Activated T-helper 9 cell treated with anti-CD3 and anti-CD28 coated beads, Interleukin-2, amount 50 U/mL, for 16 hours (primary cell): ENCODE measurements at places on chromosomes 7 and 10.

GRCh38 chr7:134527979-134528371 is 608 bp downstream of the AKR1B10 start:
- DNase-seq: no peak

DNA sequence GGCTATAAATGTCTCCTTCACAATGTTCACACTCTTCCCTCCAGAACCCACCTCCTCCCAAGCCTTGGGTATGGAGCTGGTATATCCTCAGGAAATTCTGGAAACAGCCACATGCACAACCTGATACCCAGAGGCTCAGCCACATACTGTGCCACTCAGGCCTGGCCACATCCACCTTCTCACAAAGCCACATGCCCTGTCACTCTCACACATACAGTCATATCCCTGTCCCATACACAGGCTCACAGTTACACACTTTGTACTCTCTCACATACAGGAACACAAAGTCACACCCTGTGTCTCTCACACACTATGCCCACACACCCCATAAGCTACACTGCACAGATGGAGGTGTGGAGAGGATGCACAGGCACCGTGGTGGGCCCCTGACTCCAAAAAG is 10.1 kb downstream of the KCNIP2 start:
- DNase-seq: no peak

GRCh38 chr10:126924180-126924914 is 19.1 kb downstream of the DOCK1 start:
- no peak for DNase-seq

DNA sequence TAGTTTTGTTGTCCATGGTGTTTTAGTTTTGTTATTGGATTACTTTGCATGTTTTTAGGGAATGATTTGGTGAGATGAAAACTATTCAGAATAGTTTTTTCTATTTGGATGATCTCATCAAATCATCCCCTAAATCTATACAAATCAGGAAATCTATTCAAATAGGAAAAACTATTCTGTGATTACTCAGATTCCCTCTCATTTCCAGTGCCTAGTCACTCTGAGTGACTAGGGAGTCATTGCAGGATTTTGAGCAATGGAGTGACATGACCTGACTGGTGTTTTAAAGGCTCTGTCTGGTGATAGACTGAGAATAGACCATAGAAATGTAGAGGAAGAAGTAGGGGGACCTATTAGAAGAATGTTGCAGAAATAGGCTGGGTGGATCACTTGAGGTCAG is 72.4 kb downstream of the TPST1 start:
- DNase-seq: no peak

DNA sequence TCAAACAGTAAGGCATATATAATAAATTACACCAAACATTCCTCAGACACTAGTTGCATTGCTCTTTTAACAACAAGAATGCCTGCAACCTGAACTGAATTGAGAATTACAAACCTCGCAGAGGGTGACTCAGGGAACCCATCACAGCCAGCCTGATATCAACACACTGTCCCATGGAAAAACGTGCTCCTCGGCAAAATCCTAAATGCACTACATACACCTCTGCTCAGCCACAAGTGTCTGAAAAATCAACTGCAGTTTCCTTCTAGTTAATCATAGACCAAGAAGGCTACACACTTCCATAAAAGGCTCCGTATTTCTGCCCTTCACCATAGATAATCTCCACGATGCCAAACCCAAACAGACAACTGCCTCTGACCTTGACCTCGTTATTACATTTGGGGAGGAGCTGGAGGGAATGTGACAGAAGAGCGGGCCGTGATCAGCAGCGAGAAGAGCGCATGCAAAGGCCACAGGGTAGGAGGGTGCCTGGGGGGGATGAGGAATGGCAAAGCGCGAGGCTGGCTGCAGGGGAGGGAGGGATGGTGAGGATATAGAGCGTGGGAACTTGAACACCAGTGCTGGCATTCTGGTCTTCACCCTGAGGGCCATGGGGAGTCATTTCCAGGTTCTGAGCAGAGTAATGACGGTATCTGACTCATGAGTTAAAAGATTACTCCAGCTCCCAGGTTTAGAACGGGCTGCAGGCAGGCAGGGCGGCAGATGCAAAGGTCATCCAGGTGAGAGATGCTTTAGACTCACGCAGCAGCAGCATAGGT is 201.9 kb upstream of the FRMD4A start:
- no peak for DNase-seq

- no peak for DNase-seq
These were observed 89.0 kb downstream of the NKX6-2 start for GRCh38 chr10:132696728-132697577.

GRCh38 chr7:149732611-149733010 is 40.8 kb downstream of the ZNF467 start:
- no peak for DNase-seq

GRCh38 chr10:52639652-52640051 is 132.9 kb downstream of the MBL2 start:
- no peak for DNase-seq

- no peak for DNase-seq
These were observed 88.1 kb upstream of the CUX1 start for GRCh38 chr7:101729241-101729883.

DNA sequence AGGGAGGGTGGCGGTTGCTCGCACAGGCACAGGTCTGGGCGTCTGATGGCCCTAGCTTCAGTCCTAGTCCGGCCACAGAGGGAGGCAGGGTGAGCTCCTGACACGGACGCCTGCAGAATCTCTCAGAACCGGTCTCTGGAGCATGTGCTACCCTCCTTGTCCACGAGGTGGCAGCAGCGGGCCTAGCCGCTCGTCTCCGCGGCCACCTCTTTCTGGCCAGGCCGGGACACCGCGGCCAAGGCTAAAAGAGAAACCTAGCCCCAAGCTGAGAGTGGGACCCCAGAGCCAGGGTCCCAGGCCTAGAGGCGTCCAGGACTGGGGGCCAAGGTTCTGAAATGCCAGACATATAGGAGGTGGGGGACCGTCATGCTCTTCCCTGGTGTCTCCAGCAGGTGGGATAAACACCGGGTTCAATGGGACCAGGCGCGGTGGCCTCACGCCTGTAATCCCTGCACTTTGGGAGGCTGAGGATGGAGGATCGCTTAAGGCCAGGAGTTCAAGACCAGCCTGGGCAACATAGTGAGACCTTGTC is 3.2 kb upstream of the LAT2 start:
- peak; percentile 66 for DNase-seq

DNA sequence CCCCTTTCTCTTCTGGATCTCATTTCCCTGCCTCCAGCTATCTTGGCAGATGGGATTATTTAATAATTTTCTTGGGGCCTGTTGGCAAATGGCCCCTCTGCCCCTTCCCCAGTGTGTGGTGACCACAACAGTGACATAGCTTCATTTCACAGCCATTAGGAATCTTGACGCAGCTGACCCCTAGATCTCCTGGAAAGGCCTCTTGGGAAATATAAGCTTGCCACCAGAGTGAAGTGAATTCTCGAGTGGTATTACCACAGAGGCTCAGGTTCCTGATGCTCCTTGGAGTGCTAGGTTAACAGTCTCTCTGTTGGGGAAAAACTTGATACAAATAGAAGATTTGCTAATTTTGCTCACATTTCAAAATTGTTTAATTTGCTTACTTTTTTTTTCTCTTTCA is 57.8 kb downstream of the AUTS2 start:
- no peak for DNase-seq

DNA sequence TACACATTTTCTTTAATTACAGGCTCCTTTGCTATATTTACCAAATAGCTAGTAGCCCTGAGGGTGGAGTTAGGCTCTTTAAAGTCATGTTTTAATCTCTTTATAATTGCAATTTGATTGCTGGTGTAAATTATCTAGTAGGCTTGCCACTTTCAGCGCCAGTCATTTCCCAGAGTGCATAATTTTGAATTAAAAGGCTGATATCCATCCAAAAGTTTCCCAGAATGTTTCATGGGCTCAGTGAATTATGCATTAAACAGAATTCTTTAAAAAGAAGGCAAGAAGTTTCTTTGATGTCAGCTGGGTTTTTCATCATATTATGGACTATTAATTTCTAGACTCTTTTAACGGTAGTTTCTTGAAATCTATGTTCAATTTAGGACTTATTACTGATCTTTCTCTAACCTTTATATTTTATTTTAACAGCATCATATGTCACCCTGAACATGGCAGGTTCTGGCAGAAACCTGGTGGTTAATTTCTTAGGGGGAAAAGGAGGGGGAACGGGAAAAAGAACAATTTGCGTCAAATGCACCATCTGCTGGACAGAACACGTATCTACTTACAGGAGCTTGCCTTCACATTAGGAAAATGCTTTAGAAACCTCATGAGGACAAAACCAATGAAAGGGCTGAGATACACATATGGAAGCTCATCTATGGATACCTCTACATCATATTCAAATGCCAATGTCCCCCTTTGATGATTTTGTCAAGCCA is 171.1 kb downstream of the GRM3 start:
- DNase-seq: no peak

DNA sequence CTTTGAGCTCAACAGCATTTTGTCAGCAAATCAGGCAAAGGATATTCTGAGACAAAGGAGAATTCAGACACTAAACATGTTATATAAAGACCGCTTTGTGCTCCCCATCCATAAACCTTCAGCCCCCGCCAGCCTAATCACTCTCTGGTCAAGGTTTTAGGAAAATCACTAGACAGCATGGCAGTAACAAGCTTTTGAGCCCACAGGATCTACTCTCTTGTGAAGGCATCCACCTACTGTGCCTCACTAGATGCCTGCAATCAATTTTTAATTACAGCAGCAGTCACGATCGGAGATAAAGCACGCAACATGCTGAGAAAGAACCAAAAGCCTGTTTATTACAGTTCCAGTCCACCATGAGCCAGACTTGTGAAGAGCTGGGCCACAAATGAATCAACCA is 19.1 kb downstream of the PDE1C start:
- DNase-seq: no peak

DNA sequence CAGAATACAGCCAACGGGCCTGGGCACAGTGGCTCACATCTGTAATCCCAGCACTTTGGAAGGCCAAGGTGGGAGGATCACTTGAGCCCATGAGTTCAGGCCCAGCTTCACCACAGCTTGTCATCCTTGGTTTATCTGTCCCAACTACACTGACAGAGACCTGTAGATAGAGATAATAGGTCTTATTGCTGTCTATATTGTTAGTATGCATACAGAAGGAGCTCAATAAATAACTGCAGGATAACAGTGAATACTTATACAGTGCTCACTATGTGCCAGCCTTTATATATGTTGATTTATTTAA is 1.3 kb downstream of the CNPY4 start:
- no peak for DNase-seq

GRCh38 chr10:89151857-89152256 is 55.3 kb downstream of the CH25H start:
- DNase-seq: no peak

DNA sequence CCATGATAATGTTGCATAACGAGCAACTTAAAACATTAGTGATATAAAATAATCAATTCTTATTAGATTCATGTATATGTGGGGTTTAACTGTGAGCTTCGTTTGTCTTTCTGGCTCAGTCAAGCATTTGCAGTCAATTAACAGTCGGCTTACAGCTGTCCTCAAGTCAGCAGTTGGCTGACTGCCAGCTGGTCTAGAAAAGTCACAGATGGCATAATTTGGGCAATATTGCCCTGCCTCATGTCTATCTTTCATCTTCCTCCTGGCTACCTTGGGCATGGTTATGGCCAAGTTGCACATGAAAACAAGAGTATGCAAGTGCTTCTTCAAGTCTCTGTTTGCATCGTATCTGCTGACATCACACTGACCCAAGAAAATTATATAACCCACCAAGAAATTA is 186.1 kb upstream of the ZWINT start:
- DNase-seq: no peak

DNA sequence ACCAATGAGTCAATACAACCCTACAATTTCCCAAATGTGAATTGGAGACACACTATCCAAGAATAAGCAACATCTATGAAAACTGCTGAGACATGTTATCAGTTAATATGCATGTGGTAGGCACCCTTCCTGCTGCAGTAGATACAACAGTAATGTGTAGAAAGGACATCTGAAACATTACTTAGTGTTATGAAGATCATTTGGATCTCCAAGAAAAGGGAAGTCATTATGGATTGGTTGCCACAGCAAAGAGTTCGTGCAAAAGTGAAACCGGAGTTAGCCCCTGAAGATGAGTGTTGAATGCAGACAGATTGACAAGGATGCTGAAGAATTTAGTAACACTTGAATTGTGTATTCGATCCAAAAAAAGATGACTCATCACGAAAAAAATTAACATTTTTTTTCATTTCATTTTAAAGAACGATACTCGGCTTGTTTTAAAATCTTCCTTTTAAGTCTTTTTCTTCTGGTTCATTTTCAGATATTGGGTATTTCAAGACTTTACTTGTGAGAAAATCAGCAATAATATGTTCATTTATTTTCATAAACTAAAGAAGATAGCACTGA is 322.4 kb upstream of the KLF6 start:
- DNase-seq: no peak

- no peak for DNase-seq
These were observed 48.3 kb downstream of the ZMIZ1 start for GRCh38 chr10:79116801-79117723.

- no peak for DNase-seq
These were observed 713.1 kb downstream of the DNAJB9 start for GRCh38 chr7:109282726-109283125.

DNA sequence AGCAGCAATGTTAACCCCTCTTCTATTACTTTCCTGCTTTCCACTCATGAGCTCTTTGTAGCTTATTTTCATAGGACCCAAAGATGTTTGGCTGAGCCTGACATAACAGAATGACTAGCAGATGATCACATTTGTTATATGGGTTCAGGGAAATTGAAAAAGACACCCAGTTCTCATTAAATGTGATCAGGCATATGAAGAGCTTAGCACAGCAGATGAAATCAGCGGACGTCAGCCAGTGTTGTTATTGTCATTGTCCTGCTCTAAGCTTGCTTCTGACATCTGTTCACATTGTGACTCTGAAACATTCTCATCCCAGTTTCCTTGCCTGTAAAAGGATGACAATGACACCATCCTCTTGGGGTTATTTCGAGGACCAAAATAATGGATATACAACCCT is 43.5 kb downstream of the FAM241B start:
- DNase-seq: no peak

DNA sequence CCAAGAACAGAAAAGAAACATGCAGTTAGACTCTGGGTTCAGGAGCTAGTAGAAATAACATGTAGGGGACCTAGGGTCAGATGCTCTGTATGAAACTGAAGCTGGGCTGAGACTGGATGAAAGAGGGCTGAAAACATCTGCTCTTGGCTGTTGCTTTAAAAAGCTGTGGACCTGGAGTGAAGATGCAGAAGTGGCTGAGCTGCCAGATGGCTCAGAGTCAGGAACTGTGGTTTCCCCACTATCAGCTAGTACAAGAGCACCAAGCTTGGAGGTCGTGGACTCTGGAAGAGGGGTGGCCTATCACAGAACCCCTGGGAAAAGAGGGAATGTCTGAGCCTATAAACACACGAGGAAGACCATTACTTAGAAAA is 5.9 kb downstream of the ADK start:
- DNase-seq: no peak

DNA sequence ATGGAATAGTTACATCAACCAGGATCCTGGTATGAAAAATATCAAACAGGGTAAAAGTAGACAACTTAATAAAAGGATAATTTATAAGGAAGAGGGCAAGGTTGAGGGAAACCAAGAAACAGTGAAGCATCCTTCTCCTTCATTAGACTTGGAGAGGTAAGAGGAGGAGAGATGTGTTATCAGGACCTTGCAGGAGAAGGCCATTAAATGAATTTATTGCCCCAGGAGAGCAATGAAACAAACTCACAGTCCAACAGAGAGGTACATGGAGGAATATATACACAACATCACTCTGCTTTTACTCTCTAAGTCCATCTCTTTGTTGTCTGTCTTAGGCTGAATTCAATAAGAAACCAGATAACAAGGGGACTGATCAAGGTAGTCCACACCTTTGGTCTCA is 966.2 kb downstream of the SORCS1 start:
- no peak for DNase-seq
